ENCODE measurements at places on chromosomes 1 and 21. TPM values are rescaled to one million over a fixed set of nuclear protein-coding genes. Genes with fewer than 3 reads are reported as not detected.

The FAM167B gene
- total RNA-seq = 0.18 TPM

GRCh38 chr21:9008636-9009035 is 1512.7 kb upstream of the TPTE start:
- no peak for DNase-seq

DNA sequence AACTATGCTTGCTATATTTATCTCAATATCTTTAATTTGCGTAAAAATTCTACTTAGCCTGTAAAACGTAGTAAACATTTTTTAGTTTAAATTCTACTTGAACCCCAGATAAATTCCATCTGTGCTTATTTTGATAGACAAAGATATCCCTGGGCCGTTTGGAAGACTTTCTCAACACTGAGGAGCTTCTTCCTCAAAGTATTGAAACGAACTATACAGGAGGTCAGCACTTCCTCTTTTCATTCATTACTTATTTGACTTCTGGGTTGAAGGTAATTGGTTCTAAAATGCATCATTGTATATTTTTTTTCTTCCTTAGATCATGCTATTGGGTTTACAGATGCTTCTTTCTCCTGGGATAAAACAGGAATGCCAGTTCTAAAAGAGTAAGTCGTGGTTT is 74.7 kb downstream of the HSPA13 start:
- DNase-seq = no peak

- no peak for DNase-seq
Observed at GRCh38 chr1:6281511-6282402, 20.9 kb upstream of the GPR153 start.

DNA sequence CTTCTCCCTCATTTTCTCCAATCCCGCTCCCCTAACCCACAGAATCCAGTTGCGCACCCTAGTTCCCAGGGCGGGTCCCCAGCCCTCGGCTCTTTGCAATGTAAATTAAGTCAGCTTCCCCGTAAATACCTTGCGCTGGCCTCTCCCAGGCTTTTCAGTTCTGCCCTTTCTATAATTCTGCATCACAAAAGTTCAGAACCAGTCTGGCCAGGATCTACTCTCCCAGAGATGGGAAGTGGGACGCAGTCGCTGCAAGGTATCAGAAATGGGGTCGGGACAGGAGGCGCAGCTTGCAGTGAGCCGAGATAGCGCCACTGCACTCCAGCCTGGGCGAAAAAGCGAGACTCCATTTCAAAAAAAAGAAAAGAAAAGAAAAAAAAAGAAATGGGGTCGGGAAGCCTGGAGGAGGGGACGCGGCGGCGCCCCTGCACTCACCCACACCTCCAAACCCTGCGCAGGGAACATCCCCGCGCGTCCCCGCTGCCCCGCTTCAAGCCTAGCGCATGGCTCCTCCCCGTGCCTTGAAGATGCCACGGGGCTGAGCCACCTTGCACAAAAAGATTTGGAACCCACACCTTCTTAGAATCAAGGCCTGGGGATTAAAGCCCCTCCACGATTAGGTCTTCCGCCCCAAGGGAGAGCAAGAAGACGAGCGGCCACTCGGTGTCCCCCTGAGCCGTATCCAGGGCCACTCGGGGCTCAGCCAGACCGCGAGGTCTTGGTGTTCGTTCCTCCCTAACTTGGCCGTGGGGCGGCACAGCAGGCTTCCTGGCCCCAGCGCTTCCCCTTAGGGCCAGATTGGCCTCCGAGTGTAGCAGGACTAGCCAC is 27.2 kb upstream of the ITLN2 start:
- no peak for DNase-seq

Measured in IMR-90 (cell line).